ENCODE measurements at places on chromosomes 5 and 9.

- DNase-seq = no peak
Observed at GRCh38 chr5:102931085-102931725, 176.1 kb downstream of the PAM start.

GRCh38 chr9:16335788-16336580 lies 534.5 kb downstream of the BNC2 start:
- peak; percentile 98 for DNase-seq

DNA sequence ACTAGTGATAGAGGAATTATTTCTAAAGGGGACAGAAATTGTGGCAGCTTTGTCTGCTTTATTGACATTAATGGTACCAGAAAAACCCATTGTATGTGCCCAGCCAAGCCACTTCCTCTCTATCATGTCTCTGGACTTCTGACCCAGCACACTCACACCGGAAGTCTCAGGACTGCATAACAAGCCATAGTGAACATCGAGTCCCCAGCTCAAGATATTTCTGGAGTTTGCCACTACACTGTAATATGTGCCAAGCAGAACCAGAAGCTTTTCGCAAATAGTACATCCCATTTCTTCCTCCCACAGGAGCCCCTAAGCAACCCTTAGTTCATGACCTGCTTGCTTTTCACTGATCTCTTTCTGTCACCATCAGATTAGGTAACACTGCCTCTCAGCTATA lies 187.4 kb upstream of the GHR start:
- DNase-seq = no peak

DNA sequence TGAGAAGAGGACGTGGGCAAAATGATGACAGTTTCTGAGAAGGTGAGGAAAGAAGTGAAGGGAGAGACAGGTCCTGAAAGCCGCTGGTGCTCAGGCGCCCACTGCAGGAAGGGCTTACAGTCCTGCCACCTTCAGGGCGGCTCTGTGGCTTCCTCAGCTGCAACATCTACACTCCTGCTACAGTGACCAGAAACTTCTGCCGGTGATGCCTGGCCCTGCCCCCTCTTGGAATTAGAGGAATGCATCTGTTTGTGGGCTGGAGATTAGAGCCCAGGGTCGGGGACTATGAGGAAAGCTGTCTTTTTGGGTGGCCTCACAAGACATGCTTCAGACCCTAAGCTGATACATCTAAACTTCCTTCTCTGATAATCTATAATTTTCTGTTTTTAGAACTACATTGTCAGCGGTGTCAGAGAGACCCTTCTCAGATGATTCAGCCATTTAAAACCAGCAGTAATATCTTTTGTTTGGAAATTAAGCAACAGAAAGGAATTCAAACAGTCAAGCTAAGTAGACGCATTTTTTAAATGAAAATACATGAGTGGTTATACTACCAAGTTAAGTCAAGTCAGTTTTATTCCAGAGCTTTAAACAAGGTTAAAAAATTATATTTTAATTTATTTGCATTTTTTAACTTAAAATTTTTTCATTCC lies 30.4 kb downstream of the PRDM6 start:
- peak; percentile 75 for DNase-seq

DNA sequence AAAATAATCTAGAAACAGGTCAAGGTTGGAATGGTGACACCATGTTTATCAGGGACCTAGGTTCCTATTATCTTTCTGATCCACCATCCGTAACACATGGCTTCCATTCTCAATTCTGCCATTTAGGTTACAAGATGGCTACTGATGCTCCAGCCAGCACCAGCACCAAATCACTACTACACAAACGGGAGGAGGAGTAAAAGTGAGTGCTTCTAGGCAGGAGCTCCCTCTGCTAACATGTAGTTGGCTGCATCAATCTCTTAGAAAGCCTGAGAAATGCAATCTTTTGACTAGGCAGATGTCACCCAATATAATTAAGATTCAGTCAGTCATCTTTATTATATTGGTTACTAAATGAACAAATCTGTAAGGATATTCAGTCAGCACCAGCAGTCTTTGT lies 515.9 kb downstream of the RAB3C start:
- DNase-seq = no peak

GRCh38 chr5:159210210-159210661 lies 883 bp upstream of the RNF145 start:
- DNase-seq = no peak

GRCh38 chr5:32753051-32753450 lies 41.9 kb downstream of the NPR3 start:
- no peak for DNase-seq

DNA sequence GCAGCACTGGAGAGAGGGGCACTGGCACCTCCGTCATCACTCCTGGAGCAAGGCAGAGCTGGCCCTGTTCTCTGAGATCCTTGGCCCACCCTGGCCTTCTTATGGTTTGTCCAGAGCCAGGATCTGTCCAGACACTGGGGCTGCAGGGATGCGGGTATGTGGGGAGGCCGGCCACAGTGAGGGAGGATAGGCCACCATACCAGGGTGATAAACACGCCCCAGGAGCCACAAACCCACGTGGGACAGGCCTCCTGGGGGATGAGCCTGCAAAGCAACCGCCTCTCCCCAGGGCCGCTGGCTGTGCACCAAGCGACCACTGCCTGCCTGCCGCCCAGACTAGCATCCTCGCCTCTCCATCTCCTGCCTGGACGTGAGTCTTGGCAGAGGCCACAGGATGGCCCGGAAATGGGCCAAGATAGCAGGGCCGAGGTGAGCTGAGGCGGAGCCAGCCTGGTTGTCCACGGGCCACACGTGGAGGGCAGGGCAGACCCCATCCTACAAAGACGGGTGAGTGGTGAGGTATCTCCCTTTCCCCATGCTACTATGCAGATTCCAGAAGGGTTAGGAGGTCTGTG lies 4.5 kb downstream of the OBP2A start:
- no peak for DNase-seq

- peak; percentile 38 for DNase-seq
Observed at GRCh38 chr9:130698514-130698913, 4.9 kb downstream of the EXOSC2 start.

GRCh38 chr5:131796793-131797693 lies at the start of gene FNIP1:
FNIP1 (minus strand) TSS chr5:131797017; CDS start chr5:131796921, 96 bp downstream.
- DNase-seq = peak; percentile 96

- DNase-seq = peak; percentile 4
Observed at GRCh38 chr9:28155067-28155466, 581.8 kb upstream of the C9orf72 start.

- no peak for DNase-seq
Observed at GRCh38 chr5:74464512-74465209, 175.9 kb downstream of the ENC1 start.

DNA sequence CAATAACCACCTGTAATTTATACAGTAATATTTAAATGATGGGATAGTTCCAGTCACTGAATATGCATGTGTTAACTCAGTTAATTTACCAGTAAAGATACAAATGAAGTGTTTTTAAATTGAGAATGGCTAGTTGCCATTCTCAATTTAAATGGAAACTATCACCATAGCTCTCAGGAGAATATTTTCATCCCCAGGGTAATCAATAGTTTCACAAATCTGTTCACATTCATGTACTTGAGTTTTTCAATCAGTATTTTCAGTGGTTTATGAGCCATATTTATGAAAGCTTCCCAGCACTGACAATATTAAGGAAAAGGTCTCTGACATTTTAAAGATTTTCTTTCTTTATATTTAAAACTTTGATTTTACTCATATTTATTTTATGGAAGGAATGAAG lies 439.3 kb downstream of the MAT2B start:
- DNase-seq = no peak

DNA sequence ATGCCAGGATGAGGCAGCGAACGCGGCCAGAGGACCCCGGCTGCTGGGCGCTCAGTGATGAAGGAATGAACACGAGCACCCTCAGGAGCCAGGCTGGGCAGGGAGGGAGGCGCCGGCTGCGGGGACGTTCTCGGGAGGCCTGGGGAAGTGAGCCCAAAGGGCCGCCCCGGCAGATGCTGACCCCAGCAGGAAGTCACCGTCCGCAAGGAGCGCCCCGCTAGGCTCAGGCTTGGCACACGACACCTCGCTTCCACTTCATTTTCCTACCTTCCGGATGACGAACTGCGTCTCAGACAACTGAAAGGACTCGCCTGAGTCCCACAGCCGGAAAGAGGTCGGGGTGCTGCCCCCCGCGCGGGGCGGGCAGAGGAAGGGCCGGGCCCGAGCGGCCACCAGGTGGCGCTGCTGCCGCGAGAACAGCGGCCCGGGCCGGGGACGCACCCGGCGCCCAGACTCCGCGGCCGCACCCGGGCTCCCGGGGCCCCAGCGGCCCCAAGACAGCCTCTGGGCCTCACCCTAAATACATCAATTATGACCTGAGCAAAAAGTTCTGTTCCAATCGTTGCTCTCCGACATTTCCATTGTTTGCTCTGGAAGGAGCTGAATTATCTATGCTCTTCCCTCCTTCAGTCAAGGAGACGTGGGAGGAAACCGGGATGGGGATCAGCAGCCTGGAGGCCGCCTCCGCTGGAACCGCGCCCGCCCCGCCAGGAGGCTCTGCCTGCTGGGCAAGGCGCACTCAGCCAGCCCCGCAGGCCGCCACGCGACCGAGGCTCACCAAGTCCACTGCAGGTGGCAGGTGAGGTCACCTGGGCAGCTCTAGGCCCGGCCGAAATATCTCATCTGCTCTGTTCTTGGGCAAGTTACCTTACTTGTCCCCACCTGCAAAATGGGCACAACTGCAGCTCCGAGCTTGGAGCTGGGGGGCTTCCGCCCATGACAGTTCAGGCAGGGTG lies 107.0 kb downstream of the ZNF354C start:
- DNase-seq = no peak

DNA sequence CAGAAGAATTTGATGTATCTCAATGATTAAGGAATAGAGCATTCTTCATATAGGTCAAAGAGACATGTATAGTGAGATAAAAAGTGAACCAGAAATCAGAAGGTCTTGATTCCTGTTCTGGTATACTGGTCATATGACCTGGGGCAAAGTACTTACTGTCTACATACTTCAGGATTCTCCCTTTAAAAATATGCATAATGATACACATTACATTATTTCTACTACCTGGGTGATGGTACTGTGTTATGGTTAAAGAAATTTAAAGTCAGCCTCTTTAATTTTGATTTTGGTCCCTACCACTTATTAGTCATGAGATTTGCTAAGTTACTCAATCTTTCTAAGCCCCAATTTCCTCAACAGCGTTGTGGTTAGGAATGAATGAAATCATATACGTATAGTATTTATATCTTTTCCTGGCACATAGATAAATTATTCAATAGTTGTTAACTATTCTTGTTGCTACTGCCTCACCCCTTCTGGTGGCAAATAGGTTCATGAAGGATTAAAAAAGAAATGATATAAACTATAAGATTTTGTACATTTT lies 984.1 kb downstream of the TLE4 start:
- DNase-seq = no peak

GRCh38 chr5:108321341-108321740 lies 60.6 kb downstream of the FBXL17 start:
- DNase-seq = no peak

- no peak for DNase-seq
Observed at GRCh38 chr5:133494923-133495246, 117.5 kb downstream of the FSTL4 start.

DNA sequence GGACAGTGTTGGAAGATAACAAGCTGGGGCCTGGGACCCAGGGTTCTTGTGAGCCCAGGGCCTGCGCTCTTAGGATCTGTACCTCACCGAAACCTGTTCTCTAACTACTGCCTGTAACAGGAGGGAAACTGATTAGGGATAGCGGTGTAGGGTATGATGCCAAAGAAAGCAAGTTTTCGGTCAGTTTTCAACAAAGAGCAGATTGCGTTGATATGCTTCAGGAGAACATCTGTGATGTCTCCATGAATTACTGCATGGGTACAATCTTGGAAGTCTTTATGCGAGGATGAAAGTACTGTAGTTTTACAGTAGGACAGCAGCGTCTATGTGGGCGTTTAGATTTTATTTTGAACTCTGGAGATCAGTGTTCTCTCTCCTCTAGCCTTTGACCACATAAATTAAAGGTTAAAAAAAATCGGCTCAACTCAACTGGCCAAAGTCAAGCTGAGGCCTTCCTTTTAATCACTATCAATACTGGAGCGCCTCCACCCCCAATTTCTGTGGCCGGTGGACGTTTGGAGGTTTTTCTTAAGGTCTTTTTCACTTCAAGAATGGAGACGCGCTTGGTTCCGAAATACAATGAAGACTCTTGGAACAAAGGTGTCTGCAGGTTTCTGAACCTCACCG lies 3.0 kb downstream of the NFIL3 start:
- no peak for DNase-seq

DNA sequence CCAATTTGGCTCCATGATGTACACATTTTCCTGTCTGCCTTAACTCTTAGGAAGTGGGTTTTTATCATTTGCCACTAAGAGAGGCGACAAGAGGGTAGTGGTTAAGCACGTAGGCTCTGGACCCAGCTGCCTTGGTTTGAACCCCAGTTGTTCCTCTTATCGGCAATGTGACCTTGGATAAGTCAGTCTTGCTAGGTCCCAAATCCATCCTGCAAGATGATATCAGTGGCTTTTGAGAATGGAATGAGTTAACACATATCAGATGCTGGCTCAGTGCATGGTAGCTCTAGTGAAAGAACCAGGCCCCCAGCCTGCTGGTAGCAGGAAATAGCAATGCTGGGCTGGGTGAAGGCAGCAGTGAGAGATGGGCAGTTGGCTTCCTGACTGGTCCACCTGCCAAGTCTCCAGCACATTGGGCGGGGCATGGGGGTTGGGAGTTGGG lies 72.5 kb downstream of the STK10 start:
- DNase-seq = peak; percentile 52

GRCh38 chr9:91273853-91274552 lies 87.7 kb downstream of the AUH start:
- DNase-seq = peak; percentile 62

DNA sequence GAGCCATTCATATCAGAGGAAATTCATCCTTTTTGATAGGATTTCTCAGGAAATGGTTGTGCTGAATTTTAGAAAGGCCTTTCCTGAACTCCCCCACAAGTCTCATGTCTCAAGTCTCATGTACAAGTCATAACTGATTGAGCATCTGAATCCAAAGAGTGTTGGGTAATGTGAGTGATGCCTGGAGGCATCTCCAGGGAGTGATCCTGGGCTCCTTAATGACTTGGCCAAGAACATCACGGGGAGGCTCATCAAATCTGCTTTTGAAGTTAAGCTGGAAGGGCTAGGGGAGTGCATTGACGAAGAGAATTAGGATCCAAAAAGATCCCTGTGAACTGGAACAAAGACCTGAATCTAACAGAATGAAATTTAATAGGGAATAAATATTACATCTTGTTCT lies 79.2 kb downstream of the MAST4 start:
- no peak for DNase-seq

DNA sequence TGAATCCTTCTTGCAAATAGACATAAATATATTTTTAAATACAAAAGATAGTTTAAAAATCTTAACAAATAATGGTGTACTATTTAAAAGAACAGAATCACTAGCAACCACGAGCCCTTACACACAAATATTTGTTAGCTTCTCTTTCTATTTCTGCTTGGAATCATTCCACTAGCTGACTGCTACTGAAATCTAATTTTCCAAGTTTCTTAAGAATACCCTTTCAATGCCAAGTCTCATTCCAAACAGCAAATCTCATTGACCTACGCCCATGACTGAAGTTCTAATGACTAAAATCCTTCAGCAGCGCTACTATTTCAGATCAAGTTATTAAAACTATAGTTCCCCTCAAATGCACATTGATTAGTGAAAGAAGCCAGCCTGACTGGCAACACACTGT lies 13.2 kb upstream of the PPP1R2B start:
- no peak for DNase-seq

- no peak for DNase-seq
Observed at GRCh38 chr5:174057206-174057605, 11.7 kb downstream of the NSG2 start.

Measured in A172 (cell line).